ENCODE measurements at places on chromosomes 16 and 17.

DNA sequence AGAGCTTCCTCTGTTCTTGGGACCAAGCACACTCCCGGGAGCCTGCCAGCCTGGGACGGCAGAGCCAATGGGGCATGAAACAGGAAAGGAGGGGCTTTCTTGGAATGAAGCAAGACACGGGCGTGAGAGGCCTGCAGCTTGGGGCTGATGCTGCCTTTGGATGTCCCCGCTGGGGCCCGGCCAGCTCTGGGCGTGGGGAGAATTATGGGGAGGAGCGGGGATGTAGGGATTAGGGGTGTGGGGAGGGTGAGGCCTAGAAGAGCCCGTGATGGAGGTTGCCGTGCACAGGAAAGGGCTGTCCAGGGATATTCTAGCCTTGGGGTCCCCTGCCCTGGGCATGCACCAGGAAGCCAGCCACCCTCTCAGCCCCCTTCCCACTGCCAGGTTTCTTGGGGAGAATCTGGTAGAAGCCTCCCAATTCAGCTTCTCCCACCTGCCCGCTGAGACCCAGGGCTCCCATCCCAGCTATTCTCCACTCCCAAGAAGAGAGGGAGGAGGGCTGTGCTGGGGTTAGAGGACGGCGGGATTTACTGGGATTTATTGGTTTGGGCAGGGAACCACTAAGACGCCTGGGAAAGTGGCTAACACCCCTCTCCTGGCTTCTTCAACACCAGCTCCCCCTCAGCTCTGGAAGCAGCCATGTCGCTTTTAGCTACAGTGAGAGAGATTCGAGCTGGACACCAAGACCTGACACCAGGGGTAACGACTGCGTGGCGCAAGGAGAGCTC lies 20.0 kb upstream of the NXPH3 start:
- DNase-seq: no peak

DNA sequence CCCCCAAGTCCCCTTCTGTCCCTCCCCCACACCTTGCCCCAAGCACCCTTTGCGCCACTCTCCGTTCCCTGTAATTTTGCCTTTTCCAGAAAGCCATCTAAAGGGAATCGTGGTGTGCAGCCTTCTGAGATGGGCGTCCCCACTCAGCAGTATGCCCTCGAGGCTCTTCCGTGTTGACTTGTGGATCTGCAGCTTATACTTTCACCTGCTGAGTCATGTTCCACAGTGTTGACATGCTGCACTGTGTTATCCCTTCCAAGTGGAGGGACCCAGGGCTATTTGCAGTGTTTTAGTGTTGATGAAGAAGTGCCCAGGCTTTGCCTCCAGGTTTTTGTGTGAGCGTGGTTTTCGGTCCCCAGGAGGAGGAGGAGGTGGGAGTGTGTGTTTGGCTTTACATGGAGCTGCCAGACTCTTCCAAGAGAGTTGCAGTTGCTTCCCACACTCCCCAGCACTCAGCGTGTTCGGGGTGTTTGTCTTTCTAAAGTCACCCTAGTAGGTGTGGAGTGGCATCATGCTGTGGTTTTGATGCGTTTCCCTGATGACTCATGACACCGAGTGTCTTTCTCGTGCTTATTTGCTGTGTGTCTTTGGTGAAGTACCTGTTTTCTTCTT lies 32.1 kb upstream of the JPT2 start:
- peak; percentile 49 for DNase-seq

- DNase-seq: no peak
Measured at GRCh38 chr16:31421587-31421986, 6.6 kb downstream of the COX6A2 start.

DNA sequence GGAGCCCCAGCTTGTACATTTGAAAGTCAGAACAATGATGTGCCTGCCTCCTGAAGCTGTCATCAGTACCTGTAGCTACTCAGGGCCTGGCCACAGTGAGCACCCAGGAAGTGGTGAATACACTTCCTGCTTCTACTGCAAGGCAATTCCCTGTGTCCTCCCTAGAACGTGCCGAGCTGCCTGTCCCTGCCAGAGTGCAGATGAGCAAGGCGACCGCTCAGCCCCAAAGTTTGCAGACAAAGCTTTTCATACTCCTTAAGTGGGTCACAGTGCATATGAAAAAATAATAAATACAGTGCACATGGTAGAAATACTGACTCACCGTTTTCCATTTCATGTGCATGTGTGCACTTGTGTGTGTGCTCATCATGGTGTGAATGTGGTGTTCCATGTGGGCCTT lies 77.3 kb downstream of the MPRIP start:
- DNase-seq: peak; percentile 40

DNA sequence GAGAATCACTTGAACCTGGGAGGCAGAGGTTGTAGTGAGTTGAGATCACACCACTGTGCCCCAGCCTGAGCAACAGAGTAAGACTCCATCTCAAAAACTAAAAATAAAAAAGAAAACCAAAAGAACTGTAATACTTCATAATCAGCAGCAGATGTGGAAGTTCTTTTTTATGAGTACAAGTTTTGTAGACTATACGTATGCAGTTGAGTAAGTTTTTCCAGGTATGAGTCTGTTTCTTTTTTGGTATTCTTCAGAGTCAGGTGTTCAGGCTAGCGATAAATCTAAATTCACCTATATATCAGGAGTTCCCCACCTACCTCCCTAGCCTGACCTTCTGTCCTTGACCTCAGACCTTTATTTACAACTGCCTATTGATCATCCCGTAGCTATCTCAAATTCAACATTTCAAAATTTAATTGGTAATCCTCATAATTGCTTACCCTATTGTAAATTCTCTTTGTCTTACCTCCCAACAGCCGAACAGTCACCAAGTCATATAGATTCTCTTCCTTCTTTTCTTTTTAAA lies 10.7 kb downstream of the DCTN5 start:
- DNase-seq: no peak

DNA sequence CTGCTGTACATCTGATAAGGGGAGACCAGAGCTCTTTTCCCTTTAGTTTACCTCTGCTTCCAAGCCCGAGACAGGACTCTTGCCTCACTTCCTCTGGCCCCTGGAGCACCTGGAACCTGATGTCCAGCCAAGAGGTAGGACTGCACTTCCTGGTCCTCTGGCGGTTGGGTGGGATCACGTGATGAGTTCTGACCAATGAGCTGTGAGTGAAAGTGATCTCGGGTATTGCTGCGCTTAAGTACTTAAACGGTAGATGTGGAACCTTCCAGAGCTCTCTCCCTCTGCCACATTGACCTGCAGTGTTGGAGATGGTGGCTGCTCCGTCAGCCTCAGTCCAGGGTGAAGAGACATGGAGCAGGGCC lies 67.0 kb downstream of the SMPD3 start:
- no peak for DNase-seq

DNA sequence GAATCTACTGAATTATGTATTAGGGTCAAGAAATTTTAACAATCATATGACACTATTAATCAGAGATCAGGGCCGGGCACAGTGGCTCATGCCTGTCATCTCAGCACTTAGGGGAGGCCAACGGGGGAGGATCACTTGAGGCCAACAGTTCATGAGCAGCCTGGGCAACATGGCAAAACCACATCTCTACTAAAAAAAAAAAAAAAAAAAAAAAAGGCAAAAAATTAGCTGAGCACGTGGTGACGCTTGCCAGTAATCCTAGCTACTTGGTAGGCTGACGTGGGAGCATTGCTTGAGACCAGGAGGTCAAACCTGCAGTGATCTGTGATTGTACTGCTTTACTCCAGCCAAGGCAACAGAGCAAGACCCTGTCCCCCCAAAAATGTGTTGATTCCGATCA lies 52.5 kb upstream of the CLEC3A start:
- no peak for DNase-seq

- no peak for DNase-seq
Measured at GRCh38 chr17:73878923-73879322, 234.7 kb upstream of the SDK2 start.

DNA sequence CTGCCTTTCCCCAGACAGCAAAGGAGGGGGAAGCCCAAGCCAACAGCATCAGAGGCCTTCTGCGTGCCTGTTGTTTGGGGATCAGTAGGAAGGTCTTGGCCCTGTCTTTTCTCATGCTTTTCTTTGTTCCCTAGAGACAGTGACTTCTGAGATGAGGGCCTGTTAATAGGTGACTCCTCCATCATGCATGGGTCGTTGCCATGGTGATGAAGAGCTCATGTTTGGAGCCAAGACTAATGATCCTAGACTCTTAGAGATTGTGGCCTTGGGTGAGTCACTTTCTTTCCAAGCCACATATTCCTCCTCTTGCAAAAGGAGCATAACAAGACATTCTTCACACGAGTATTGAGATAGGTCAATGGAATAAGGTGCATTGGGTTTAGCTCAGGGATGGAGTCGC lies 201.1 kb upstream of the ASIC2 start:
- DNase-seq: no peak

- no peak for DNase-seq
Measured at GRCh38 chr16:69014811-69015210, 90.6 kb upstream of the HAS3 start.

DNA sequence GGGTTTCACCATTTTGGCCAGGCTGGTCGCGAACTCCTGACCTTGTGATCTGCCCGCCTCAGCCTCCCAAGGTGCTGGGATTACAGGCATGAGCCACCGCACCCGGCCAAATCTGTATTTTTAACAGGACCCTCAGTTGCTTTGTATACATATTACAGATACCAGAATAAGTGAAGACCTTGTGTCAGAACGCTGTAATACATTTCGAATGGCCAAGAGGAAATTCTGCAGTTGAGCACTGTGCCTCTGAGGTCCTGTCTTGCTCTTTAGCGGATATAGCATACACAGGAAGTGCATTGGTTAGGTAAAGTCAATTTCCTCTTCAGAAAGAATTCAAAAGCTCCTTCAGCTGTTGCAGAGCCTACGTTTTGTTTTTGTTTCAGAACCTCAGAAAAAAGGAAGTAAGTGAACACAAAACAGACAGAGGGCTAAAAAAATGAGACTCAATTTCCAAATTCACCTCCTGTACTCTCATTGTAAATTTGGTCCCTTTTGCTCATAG lies 15.7 kb downstream of the CRLF3 start:
- no peak for DNase-seq

DNA sequence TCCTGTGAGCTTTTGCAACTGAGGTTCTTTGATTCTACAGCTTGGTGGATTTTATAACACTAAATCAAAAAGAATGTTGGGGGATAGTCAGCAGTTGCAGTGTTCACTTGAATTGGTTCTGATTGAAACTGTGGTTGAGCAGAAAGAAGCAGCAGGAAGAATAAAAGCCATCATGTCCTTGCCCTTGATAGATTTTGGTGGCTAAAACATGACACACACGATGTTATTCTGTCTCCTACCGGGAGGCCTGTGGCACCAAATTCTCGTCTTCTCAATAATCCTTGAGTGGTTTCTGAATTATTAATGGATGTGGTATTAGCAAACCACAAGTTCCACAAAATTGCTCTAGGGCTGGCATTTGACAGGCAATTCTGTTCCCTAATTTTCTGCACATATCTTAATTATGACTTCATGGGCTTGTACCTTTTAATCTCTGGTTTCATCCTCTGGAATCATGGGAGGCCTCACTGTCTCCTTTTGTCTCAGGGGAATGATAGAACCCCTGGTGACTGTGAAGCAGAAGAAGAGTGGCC lies 338.2 kb downstream of the SNX29 start:
- no peak for DNase-seq

DNA sequence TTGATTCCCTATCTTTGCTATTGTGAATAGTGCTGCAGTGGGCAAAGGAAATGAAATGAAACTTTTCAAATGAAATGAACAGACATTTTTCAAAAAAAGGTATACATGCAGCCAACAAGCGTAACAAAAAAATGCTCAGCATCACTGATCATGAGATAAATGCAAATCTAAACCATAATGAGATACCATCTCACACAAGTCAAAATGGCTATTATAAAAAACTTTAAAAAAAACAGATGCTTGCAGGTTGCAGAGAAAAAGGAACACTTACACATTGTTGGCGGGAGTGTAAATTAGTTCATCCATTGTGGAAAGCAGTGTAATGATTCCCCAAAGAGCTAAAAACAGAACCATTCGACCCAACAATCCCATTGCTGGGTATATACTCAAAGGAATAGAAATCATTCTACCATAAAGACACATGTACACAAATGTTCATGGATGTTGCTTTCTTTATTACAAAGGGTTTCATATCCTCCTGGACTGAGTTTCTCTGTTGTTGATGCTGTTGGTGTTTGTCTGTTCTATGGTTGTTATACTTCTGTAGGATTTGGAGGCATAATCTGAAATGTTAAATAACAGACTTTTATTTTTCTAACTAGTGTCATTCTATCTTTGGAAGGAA lies 99.3 kb upstream of the SOX9 start:
- DNase-seq: no peak

DNA sequence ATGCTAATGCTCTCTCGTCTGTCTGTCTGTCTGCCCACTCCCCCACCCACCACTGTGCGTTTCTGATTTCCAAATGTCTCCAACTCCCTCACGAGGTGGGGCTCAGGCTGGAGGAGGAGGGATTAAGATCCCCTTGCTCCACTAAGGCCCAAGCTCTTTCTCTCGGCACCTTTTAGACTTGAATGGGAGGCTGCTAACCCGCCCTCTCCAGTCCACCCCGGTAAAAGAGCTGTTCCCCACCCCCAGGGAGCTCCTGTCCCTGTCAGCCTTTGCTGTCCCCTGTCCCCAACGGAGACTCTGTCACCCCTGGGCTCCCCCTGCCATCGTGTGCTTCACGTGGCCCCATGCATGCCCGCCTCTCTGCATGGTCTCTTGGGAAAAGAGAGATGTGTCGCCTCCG lies 68.5 kb upstream of the PLCG2 start:
- DNase-seq: no peak

DNA sequence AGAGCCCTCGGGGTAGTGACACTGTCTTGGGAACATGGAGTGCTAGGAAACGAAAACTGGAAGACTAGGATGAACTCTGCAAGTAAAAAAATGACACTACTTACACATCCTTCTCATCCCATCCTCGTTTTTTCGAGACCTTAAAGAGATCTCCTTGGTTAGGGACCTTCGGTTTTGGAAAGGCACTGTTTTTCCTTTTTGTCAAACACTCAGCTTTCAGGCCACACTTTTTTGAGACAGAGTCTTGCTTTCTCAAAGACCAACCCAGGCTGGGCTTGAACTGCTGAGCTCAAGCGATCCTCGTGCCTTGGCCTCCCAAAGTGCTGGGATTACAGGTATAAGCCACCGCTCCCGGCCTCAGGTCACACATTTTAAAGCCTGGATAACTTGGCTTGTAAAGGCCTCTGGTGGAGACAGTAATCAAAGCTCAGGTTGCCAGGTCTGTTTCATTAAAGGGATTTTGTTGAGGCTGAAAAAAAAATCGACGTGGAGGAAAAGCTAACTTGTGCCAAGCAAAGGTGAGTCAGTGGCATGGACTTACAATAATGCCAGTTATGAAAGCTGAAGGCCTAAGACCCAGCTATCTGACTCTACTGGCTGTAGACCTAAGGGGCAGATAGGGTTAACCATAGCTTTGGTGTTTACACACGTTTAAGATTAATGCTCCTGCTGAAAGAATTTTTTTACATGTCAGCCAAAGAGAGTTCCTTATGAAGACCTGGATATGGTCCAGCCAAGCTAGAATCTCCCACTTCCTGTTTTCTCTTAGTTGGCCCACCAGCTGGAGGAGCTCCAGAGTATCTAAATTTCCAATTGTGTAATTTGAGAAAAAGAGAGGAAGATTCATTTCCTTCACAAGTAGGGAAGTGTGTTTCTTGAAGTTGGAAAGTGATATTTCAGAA lies 823 bp downstream of the NBR1 start:
- peak; percentile 81 for DNase-seq

GRCh38 chr16:67773099-67773498 lies 33.3 kb downstream of the RANBP10 start:
- DNase-seq: no peak

Data from epithelial cell of prostate (primary cell).